ENCODE measurements at places on chromosomes 12 and 14.
A peak's percentile ranks its signal among the peaks of the same experiment; 100 is the strongest.

- DNase-seq: no peak
Measured at GRCh38 chr14:64217308-64217707, 76.9 kb downstream of the ESR2 start.

- DNase-seq: peak; percentile 30
Measured at GRCh38 chr12:5200278-5201087, 156.8 kb downstream of the KCNA5 start.

DNA sequence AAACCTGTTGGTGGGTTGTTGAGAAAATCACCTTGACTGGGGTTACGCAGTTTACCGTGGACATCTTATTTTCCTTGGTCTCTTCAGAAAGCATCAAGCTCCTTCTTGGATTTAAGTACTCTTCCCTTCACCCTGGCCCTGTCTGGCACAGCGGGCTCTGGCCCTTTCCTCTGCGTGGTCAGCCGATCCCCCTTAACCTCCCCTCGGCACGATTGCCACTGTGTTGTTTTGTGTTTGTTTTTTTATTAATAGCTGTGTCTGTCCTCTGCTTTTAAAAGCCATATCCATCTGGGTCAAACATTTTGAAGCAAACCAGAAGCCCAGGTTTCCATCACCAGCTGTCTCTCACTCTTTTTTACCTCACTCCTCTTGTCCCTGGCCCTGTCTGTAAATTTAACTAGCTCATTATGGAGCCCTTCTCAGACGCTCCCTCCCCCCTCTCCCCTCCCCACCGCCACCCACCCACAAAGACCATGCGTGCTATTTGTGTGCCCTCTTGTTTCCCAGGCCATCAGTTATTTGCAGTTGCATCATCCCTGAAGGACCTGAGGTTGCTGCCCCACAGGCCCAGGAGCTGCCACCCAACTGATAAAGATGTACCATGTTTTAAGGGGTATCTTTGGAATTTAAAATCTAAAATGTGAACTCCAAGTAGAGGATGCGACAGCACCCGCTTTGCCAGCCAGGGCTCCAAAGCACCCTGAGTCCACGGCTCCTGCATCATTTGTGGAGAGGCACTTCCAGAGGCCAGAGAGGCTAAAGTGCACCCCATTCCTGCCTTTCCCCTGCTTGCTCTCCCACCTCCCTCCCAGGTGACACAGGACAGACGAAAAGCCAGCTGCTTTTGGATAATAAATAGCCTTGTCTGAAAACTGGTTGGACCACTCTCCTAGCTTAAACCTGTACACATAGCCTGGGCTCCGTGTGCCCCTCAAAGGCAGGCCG, 3.9 kb downstream of the BCL11B start:
- DNase-seq: no peak

GRCh38 chr12:12891080-12891880, at the start of gene GPRC5A:
Gene GPRC5A (plus strand): TSS chr12:12891562. CDS start chr12:12908250, 16,688 bp downstream.
- DNase-seq: peak; percentile 93

GRCh38 chr12:45490232-45490881, 239.1 kb upstream of the ARID2 start:
- no peak for DNase-seq

- no peak for DNase-seq
Measured at GRCh38 chr14:54651649-54652048, 84.7 kb downstream of the SAMD4A start.

GRCh38 chr12:124940393-124941169, 26.1 kb upstream of the UBC start:
- DNase-seq: no peak

- peak; percentile 60 for DNase-seq
Measured at GRCh38 chr14:99574099-99574880, 29.7 kb downstream of the CCDC85C start.

DNA sequence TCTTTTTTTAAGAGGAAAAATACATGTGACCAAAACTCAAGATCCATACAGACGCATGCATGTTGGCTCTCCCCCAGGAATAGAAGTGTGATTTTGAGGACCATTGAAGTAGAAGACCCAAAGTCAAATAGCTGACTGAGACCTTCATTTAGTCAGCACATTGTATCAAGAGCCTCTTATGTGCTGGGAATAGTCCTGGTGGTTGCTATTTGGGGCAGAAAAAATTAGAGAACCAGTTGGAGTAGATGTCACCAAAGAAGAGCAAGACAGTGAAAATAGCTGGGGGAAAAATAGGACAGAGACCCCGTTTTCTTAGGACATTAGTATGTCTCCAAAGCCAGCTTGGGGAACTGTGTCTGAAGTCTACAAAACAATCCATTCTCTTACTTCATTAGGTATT, 93.6 kb downstream of the PELI2 start:
- no peak for DNase-seq

DNA sequence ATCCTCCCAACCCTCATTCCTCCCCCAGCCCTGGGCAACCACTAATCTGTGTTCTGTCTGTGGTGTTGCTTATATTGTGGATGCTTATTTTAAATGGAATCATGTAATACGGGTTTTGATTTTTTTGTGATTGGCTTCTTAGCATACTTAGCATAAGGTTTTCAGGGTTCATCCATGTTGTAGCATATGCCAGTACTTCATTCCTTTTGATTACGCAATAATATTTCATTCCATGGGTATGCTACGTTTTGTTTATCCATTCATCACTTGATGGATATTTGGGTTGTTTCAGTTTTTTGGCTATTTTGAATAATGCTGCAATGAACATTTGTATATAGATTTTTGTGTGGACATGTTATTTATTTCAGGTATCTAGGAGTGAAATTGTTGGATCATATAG, 82.9 kb downstream of the TSPAN9 start:
- DNase-seq: no peak

DNA sequence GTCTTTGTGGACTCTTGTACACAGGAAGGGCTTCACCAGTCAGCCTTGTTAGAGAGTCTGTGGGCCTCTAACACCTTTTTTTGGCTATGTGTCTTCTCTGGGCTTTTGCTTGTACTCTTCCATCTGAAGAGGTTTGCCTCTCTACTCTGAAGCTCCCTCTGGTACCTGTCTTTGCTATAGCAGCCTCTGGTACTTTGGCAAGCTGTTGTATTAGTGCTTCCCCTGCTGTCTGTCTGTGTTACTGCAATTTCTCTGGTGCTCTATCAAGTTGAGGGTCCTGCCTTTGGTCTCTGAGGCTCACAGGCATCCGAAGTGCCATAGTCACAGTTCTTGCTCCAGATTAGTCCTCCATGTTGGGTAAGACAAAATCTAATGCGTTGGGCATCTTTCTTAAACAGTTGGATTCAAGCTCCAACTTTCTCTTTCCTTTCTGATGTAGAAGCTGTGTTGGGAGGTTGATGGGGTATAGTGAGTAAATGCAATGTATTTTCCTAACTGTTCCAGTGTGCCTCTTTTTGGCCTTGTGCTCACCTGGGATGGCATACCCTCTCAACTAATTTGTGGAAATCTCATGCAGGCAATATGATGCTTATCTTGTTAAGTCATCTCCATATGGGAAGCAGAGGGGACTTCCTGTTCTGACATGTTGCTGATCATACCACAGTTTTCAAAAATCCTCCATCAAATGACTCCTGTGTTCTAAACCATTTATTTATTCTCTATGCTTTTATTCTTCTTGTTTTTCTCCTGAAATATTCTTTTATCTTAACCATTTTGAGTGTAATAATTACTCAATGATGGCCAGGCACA, 88.8 kb downstream of the ATF7IP start:
- no peak for DNase-seq

GRCh38 chr12:96360550-96360949, 39.7 kb downstream of the CDK17 start:
- DNase-seq: no peak

DNA sequence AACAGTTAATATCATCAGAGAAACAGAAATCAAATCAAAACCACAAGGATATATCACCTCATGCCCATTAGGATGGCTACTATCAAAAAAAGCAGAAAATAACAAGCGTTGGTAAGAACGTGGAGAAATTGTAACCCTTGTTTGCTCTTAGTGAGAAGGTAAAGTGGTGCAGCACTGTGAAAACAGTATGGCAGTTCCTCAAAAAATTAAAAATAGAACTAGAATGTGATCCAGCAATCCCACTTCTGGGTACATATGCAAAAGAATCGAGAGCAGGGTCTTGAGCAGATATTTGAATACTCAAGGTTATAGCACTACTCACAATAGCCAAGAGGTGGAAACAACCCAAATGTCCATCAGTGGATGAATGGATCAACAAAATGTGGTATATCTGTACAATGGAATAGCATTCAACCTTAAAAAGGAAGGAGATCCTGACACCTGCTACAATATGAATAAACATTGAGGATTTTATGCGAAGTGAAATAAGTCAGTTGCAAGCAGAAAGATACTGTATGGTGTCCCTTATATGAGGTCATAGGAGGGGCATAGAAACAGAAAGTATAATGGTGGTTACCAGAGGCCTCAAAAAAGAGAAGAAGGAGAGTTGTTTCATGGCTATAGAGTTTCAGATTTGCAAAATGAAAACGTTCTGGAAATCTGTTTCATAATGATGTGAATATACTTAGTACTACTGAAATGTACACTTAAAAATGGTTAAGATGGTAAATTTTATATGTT, 131.0 kb upstream of the EEA1 start:
- DNase-seq: no peak

DNA sequence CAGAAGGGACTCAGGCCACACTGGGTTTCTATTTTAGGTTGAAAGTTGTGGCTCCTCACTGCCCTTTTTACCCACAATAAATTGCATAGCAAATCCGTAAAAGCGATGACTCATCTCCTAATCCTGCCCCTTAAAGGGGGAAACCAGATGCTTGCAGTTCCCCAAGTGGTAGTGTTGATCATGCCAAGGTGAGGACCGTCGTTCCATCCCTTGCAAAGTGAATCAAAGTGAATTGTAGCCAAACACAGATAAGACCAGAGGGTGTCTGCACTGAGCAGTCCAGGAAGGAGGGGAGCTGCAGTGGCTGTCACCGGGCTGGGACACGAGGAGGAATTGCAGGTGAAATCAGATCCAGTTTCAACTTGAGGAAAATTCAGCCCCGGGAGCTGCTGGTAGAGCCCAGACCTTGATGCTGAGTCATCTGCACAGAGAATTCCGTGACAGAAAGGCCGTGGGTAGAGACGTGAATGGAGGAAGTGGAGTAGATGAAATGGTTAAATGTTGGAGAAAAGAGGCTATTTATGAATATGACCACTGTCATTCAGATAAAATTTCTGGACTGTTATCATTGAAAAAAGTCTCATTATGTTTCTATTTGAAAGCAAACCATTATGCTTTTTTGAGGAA, 44.2 kb upstream of the MMP17 start:
- no peak for DNase-seq

DNA sequence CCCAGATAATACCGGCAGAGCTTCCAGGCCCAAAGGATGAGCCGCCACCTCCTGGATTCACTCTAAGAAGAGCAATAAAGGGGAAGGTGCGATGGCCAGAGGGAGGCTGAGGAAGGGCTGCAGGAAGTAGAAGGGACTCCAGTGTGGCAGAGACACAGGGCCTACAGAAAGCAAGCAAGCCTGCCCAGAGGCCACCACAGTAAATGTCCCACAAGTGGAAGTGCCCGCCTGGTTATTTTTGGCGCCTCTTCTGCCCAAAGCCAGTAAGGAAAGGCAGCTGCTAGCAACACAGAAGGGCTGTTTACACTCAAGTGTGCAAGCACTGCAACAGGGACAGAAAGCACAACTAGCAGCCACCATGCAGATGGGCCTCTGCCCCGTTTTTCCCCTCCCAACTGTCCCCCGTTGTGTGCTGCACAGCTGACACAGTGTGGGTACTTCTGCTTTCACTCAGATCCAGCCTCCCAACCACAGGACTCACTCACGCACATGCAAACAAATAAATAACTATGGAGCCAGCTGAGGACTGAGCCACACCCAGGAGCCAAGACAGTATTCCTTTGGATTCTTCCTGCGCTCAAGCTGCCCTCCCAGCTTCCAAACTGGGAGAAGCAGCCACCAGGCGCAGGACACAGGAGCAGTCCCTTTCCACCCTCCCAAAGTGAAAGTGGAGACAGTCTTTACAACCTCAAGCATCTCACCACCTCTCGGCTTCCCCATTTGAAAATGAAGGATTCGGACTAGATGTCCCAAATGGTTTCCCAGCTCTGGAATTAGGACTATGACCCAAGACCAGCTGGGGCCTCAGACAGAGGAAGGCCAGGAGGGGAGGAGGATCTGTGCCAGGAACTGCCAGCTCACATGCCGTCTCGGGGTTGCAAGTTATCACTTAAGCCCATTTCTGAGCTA, 40.0 kb upstream of the PNMA1 start:
- DNase-seq: peak; percentile 59

DNA sequence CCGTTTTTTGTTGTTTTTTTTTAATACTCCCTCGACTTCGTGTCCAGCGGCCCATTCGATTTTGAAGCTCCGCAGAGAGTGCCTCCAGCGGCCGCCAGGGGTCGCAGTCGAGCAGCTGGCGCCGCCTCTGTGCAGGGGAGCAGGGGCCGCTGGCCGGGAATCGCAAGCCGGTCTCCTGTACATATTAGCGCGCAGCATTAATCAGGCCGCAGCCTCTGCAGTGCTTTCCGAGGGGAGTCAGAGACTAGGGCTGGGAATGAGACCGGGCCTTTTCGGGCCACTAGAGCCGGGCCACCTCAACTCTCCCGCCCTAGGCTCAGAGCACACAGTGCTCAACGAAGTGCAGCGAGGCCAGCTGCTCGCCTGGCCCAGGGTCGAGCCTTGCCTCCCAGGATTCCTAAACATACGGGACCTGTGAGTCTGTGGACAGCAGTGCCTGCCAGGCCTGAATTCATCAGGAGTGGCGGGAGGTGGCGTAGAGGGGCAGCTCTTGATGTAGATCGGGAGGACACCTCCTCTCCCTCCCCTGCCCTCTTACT, 81.8 kb downstream of the EMP1 start:
- DNase-seq: peak; percentile 68

DNA sequence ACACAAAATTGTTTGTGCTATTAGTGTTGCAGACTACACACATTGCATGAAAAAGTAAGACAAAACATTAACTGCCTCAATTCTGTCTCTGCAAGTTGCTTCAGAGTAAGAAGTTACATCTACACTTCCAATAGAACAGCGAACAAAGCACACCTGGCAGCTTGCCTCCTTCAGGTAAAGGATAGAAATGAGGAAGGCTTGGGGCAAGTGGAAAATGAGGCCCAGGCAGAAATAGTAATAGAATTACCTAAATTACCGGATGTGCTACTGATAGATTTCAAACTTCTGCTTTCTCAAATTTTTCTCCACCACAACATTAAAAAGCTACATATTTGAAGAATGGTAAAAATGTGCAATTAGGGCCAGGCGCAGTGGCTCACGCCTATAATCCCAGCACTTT, 37.7 kb downstream of the CCDC175 start:
- DNase-seq: no peak

- DNase-seq: no peak
Measured at GRCh38 chr14:34018564-34019244, 67.8 kb upstream of the EGLN3 start.

DNA sequence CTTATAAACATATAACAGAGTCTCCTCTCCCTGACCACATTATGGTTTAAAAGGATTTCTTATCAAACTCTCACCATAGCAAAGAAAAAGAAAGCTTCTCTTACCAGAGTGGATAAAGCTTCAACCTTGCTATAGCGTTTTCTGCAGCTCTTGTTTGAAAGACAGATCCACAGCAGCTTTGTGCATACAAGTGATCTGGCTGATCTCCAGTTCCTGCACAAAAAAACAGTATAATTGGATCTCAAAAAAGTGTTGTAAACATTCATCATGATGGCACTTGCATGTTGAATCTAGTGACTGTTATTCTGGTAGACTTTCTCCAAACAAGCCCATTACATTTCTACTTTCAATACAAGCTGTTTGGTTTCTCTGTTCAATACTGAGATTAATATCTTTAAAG, 178.9 kb upstream of the MGAT4C start:
- no peak for DNase-seq

GRCh38 chr12:101004898-101005297, 205.1 kb downstream of the SLC5A8 start:
- DNase-seq: no peak

GRCh38 chr14:105918496-105919262, 392.3 kb downstream of the TMEM121 start:
- no peak for DNase-seq

All from upper lobe of left lung (tissue), 6 donors.